ENCODE measurements at places on chromosomes 7 and 10.

GRCh38 chr10:27512548-27512947, 8.4 kb downstream of the RAB18 start:
- DNase-seq = no peak

DNA sequence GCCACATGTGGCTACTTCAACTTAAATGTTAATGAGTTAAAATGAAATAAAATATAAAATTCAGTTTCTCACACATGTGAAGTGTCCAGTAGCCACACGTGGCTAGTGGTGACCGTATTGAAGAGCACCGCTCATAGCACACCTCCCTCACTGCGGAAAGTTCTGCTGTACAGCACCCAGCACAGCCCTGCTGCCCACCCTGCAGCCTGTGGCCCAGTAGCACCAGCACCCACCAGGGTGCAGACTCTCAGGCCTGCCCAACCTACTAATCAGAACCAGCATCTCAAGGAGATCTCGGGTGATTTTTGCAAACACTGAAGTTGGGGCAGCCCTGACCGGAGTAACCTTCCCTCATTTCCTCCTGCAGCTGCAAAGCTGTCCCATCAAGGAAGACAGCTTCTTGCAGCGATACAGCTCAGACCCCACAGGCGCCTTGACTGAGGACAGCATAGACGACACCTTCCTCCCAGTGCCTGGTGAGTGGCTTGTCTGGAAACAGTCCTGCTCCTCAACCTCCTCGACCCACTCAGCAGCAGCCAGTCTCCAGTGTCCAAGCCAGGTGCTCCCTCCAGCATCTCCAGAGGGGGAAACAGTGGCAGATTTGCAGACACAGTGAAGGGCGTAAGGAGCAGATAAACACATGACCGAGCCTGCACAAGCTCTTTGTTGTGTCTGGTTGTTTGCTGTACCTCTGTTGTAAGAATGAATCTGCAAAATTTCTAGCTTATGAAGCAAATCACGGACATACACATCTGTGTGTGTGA, 162.8 kb upstream of the LANCL2 start:
- no peak for DNase-seq

DNA sequence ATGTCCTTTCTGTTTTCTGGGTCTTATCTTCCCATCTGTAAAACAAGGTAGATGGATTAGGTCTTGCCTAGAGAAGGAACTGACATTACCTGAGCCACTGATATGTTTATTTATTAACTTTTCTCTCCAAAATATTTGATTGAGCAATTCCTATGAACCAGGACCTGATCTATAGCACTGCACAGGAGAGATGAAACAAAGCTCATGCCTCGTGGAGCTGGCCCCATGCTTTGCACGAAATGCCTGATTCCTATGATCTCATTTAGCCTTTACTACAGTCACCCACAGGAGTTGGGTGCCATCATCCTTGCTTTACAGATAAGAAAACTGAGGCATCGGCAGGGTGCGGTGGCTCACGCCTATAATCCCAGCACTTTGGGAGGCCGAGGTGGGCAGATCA, 48.2 kb upstream of the ZMIZ1 start:
- DNase-seq = no peak

- DNase-seq = no peak
Measured at GRCh38 chr10:120539076-120539475, 82.0 kb downstream of the PLPP4 start.

- DNase-seq = no peak
Measured at GRCh38 chr10:34206078-34206934, 608.8 kb downstream of the PARD3 start.

DNA sequence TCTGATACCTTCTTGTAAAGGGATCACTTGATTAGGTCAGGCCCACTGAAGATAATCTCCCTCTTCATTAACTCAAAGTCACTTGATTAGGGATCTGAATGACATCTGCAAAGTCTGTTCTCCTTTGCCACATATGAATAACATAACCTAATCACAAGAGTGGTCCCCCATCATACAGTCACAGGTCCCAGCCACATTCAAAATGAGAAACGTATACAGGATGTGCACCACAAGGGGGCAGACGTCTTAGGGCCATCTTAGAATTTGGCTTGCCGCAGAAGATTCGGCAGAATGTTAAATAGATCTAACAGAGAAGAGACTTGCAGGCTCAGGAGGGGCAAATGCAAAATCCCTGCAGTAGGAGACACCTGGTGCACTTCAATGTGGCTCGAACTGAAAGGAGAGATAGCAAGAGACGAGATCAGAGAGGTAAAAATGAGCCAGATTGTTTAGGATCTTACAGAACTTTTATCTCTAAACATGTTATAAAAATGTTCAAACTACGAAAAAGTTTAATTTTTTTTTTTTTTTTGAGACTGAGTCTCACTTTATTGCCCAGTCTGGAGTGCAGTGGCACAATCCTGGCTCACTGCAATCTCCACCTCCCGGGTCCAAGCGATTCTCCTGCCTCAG, 10.4 kb upstream of the SMC3 start:
- peak; percentile 35 for DNase-seq

DNA sequence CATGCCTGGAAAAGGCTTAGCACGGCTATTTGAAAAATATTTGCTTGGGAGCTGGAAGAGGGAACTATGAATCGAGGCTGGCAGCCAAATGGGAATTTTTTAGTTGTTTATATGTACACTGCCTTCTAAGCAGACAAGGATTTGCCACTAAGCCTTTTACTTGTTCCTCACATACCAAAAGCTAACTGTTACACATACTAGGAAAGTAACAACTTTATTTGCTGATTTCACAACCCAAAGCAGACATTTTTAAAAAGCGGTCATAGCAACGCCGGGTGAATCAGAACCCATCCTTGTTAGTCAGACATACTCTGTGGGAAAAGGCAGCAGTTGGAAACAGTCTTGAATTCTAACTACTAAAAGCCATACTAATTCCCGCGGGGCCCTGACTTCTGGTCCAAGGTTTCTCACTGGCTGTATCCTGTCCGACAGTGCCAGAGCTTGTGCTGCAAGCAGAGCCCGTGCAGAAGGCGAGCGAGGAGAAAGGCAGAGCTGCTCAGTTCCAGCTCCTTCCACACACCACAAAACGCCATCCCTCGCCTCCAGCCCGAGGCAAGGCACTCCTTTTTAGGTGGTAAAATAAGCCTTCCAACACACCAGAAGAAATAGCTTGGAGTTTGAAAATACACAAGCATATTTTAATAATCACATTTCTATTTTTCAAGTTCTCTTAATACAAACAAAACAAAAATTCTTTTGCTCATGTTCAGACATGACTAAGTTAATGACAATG, 89.2 kb downstream of the RNF216 start:
- DNase-seq = peak; percentile 48

DNA sequence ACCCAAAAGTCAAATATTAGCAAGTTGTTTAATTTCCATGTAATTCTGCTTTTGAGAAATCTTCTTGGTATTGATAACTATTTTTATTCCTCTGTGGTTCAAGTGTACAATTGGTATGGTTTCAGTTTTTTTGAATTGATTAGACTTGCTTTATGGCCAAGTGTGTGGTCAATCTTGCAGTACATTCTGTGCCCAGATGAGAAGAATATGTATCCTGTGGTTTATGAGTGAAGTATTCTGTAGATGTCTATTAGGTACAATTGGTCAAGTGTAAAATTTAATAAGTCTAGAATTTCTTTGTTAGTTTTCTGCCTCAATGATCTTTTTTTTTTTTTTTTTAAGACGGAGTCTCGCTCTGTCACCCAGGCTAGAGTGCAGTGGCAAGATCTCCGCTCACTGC, 36.6 kb upstream of the C7orf33 start:
- no peak for DNase-seq

DNA sequence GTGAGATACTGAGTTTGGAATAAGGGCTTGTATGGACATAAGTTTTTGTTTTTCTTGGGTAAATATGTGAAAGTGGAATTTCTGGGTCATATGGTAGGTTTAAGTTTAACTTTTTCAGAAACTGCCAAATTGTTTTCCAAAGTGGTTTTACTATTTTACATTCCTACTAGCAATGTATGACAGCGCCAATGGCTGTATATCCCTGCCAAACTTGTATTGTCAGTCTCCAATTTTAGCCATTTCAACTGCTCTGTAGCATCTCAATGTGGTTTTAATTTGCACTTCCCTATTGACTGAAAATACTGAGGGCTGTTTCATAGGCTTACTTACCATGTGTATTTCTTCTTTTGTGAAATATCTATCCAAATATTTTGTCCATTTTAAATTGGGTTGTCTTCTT, 90.5 kb upstream of the ZNF32 start:
- no peak for DNase-seq

DNA sequence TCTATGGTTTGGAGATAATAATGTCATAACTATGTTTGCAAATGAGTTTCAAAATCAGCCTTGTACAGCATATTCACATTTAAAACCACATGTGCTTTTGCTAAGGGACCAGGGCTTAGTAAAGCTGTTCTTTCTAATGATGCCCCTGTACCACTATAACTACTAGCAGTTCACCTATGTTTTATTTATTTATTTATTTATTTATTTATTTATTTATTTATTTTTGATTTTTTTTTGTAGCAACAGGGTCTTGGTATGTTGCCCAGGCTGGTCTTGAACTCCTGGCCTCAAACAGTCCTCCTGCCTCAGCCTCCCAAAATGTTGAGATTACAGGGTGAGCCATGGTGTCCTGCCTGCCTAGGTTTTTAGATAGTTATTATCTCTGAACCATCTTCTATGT, 96.9 kb downstream of the CFAP58 start:
- DNase-seq = no peak

DNA sequence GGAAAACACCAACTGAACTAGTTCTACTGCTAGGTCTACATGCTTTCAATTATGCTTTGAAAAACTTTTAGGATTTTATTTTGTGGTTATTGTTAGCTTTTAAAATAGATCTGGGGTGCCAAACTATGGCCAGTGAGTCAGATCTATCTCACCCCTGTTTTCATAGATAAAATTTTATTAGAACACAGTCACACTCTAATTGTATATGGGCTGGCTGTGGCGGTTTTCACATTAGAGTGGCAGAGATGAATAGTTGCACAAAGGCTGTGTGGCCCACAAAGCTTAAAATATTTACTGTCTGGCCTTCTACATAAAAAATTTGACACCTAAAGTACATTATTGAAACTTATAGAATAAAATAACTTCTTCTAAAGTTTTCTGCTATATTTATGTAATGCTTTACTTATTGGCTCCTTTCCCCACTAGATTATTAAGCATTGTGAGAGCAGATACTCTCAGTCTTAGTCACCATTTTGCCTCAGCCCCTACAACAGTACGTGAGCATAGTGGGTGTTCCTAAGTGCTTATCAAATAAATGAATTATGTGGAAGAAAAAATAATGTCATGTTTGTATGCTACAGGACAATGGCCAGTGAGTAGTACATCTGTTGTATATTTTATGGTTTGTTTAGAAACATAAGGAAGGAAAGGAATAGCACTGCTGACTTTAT, 5.4 kb upstream of the SUV39H2 start:
- DNase-seq = no peak

DNA sequence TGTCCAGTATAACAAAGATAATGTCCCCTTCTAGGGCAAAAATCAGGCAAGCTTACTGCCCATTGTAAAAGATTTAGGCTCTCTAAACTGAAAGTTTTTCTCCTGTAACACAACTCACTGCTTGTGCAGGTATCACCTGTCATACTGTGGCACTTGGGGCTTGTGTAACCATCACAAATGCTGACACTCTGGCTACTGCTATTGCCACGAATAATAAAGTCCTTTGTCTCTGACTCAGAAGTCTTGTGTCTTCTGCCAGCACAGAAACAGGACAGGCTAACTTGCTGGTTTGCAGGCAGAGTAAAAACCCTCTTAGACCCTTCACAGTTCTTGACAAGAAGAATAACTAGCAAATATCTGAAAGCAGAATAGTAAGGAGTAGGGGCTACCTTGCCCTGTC, 273.9 kb downstream of the RPS24 start:
- DNase-seq = no peak

DNA sequence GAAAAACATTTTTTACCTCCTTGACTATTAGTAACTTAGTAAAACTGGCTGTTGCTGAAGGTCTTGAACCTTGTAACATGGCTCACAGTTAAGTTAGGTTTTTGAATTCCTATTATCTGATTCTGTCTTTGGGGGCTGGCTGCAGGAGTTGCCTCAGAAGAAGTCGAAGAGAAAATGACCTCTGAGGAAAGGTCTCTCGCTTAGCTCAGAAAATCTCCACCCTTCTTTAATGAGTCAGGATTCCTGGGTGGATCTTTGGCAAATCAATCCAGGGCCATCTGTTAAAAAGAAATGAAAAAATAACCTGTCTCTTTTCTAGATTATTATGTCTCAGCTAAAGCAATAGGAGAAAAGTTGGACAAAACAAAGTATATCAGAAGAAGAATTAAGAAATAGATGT, 267.8 kb upstream of the SEMA3C start:
- no peak for DNase-seq

GRCh38 chr7:15783987-15784693, 97.7 kb upstream of the MEOX2 start:
- no peak for DNase-seq

- no peak for DNase-seq
Measured at GRCh38 chr10:96632974-96633710, 46.3 kb upstream of the TM9SF3 start.

GRCh38 chr10:132192076-132192975, 5.6 kb downstream of the DPYSL4 start:
- no peak for DNase-seq

DNA sequence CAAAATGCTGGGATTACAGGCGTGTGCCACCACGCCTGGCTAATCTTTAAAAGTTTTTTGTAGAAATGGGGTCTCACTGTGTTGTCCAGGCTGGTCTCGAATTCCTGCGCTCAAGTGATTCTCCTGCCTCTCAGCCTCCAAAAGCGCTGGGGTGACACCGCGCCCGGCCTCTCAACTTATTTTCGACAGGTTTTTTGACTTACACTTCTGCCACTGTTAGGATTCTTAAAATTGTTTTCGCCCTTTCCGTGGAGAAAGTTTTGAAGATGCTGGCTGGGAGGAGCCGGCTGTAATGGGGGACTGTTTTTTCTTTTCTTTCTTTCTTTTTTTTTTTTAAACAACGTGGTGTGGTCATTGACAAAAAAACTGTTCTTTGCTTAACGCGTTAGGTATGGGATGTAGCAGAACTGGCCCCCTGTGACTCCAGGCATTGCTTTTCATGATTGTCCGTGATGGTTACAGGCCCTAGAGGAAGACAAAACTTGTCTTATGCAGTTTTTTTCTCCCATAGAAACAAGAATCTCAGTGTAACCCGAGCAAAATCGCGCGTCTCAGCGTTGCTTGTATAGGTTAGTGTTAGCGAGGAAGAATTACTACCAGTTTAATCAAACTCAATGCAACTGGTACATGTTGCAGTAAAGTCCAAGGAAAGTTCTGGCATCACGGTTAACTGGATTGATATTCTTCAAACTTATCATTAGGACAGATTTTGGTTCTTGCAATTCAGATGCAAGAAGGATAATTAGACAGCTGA, 72.2 kb downstream of the DAGLB start:
- DNase-seq = no peak

DNA sequence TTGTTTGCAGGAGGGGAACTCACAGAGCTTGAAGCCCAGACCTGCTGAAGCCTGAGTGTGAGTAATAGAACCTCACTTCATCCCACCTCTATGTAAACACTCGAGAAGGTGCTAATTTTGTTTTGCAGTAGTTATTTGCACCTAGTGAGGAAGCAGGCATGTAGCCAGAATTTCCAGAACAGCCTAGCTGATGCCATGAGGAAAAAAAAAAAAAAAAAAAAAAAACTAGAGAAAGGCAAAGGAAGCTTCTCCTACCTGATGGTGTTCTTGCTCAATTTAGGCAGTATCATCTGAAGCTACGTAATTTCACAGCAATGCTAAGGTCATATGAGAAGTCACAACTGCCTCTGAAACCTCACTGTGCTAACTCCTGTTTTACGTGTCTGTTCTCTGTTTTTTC, 13.6 kb upstream of the GPR37 start:
- no peak for DNase-seq

Data from cerebellum (tissue), 4 donors.